ENCODE measurements at places on chromosomes 6 and 20.

GRCh38 chr20:64109831-64110391 is 2.5 kb upstream of the NPBWR2 start:
- DNase-seq, result peak; percentile 12

DNA sequence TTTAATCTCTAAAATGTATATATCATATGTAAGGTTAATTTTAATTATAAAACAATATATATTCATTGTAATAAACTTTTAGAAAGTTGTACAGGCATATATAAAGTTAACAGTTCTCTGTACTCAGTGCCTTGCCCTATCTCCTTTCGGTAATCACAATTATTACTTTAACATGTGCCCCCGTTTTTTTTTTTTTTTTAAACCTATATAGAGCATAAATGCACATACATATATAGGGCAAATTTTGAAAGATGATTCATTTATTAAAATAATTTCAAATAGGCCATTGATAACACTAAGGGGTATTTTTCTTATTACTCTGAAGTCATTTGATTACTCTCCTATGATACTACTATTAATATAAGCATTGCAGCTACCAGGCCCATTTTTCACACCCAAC is 1.9 kb downstream of the ASF1A start:
- no peak for DNase-seq

DNA sequence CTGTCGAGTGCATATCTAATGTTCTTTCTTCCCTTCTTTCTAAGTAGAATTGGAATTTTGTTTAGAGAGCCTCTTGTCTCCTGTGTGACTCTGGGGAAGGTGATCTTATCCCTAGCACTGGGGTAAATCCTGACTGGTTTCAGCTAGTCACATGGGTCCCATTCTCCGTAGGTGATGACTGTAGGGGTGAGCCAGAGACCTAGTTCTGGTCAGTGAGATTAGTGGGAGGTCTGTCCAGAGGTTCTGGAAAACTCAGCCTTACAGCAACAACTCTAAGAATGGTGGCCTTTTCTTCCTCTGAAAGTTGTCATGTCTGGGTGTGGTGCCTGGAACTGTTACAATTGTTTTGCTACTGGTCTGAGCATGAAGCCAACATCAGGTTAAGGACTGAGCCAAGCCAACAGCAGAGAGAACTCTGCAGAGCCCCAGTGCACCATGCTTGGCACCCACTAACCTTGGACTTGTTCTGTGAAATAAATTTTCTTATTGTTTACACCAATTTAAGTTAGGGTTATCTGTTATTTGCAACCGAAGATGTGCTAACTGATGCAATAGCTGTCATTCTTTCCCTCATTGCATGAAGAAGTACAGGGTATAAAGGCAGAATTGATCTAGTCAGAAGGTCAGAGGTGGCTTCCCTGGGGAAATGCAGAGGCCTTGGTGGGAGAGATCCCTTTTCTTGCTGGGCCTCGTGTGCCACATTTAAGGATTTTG is 56.8 kb upstream of the TULP4 start:
- DNase-seq, result no peak

DNA sequence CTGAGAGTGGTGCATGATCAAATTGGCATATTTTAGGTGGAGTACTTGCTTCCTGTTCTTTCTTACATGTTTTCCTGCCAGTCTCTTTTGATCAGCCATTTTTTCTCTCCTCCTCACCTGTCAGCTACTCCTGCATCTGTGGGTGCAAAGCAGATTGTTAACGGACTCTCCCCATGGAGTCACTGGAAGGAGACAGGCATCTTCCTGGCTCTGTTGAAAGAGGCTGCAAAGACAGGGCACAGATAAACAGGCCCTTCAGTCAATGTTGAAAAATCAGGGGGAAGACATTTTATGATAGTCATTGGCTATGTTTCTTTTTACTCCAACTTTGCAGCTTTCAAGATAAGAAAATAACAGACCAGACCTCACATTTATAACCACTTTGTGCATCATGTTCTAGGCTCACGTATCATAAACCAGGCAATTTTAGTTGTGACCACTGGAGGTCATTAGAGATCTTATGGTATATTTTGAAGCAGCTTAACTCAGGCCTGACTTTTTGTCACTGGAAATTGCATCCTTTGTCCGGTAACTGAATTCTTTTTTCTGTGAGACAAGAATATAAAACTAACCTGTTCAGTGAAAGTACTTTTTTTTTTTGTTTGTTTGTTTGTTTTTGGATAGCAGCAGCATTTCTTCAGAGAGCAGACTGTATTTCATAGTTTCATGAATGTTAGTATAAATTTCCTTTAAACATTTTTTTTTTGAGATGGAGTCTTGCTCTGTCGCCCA is 20.1 kb downstream of the ECT2L start:
- no peak for DNase-seq

DNA sequence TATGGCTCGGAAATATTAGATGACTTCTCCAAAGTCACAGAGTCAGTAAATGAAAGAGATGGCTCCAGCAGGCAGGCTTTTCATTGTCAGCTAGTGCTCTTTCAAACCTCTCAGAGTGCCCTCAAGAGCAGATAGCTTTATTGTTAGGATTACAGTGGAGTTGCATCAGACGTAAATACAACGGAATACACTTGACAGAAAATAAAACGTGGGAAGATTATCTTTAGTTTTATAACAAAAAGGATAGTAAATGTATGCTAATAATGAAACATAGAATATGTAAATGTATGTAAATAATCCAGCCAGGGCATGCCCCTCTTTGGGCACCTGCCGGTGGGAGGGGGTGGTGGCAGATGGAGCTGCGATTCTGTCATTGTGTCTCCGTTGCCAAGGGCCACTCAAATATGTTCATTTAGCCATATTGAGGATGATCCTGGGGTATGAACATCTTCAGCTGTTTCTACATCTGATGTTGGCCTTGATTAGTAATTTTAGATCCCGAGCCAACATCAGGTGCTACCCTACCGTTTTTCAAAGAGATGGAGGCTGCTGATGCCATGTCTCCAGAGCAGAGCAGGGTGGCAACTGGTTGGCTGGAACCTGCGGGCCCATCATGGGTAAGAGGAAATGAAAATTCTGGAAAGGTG is 358.3 kb upstream of the SULF2 start:
- DNase-seq, result no peak

DNA sequence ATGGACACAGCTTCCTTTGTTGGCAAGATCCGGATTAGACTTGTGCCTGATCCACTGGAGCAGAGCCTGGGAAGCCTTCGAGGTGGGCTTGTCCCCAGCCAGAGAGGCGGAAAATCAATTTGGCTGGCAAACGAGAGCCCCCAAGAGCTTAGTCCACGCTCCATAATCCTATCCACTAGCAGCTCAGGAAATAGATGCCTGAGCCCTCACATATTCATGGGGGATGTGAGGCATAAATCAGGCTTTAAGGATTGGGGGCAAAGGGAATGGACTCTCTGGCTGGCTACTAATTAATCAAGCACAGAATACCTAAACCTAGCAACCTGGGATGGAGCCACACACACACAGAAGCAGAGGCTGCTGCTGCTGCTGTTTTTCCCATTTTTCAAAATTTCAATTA is 137.9 kb downstream of the PKHD1 start:
- no peak for DNase-seq

DNA sequence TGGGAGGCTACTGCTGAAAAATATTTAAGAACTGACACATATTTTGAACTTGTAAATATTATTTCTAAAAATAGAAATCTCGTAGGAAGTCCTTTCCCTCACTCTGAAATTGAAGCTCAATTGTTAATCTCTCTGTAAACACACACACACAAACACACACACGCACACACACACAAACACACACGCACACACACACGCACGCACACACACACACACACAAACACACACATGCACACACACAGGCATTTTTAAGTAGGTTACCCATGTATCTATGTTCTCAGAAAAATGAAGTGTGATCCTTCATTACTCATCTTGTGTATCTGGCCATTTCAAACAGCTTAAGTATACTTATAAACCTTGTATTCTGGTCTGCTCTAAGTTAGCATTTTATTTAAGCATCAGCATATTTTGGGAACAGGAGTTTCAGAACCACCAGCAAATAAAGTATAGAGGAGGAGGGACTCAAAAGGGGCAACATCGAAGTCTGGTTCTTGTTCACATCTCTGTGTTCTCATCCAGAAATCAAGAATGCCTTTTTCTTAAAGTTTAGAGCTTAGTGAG is 11.6 kb downstream of the CCN6 start:
- DNase-seq, result no peak

DNA sequence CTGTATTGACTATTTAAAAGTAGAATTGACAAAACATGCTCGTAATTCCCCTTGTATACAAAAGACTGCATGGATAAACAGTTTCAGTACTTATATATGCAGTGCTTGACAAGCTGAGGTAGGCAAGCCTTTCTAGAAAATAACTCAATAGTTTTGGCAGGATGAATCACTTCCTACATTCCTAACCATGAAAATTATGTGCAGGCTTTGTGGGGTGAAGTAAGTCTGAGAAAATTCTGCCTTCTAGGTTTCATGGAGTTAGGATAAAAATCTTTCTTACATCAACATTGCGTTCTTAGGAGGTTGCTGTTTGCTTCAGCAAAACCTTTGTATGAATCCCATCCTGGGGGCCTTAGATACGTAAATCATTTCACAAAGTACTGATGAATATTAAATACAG is 801.4 kb upstream of the EYS start:
- DNase-seq, result no peak

GRCh38 chr20:20568604-20569205 is 143.7 kb downstream of the RALGAPA2 start:
- DNase-seq, result no peak

- no peak for DNase-seq
Measured at GRCh38 chr6:56752009-56752408, 109.3 kb upstream of the DST start.

DNA sequence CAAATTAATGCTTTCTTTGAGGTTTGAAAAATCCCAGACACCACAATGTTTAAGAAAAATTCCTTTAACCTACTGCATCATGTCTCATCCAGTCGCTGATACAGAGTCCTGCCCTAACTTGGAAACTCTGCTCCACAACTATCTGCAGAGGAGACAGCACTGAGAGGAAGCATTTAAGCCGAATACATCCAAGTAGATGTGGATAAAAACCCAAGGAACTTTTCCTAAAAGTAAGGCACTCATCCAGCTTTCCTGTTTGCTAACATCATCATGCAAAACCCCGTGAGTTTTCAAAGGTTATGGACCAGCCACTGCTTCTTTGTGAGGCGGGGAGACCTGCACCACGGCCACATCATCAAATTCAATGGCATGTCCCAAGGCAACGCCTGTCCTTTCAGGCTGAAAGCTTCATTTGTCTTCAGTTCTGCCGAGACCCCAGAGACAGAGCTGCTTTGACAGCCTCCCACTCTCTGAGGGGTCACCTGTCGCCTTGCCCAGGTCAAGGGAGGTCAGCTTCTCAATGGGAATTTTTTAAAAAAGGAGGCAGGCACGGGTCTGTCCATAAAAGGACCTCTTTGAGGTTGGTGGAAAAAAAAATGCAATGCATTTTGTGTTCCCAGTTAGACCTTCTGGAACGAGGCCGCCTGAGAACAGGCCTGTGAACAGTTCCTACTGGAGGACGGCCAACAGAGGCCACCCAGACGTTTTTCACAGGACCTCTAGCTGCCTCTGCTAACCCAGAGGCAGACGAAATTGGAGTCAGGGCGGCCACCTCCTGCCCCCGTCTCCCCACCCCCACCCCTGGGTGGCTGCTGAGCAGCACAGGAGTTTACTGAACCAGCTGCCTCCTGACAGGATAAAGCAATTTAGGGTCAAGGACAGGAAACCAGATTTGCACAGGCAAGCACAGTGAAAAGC is 142.5 kb upstream of the HDDC2 start:
- peak; percentile 27 for DNase-seq

DNA sequence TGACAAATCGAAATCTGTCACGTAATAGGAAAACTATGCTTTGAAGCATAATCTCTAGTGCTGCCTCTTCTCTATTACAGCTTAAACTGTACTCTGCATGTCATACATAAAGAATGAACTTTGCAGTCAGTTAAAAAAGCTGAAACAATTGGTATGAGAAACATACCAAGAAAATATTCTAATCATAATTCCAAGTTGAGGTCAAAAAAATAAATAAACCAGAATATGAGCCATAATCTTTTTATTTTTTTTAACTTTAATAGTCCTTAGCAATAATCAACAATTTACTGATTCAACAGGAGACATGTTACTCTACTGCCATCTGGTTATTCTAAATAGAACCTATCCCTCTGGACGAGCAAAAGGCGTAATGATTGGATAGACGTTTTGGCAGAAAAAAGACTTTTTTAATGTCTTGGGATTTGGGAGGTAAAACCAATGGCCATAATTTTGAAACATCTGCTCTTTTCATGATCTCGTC is 224.4 kb upstream of the FLRT3 start:
- DNase-seq, result no peak

DNA sequence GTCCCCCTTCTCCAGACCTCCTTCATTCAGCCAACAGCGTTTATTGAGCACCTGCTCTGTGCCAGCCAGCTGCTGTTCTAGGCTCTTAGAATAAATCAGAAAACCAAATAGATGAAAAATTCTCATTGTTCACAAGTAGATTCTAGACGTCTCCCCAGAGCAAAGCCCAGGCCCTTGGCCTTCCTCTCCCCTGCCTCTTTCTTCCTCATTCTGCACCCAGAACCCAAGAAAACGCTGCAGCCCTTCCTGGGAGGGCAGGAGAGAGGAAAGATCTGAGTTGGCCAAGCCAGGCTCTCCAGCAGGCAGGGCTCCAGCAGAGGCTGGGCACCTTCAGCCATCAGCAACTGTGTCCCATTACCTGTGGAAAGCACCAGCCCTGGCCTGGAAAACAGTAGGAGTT is 12.0 kb upstream of the BPI start:
- no peak for DNase-seq

DNA sequence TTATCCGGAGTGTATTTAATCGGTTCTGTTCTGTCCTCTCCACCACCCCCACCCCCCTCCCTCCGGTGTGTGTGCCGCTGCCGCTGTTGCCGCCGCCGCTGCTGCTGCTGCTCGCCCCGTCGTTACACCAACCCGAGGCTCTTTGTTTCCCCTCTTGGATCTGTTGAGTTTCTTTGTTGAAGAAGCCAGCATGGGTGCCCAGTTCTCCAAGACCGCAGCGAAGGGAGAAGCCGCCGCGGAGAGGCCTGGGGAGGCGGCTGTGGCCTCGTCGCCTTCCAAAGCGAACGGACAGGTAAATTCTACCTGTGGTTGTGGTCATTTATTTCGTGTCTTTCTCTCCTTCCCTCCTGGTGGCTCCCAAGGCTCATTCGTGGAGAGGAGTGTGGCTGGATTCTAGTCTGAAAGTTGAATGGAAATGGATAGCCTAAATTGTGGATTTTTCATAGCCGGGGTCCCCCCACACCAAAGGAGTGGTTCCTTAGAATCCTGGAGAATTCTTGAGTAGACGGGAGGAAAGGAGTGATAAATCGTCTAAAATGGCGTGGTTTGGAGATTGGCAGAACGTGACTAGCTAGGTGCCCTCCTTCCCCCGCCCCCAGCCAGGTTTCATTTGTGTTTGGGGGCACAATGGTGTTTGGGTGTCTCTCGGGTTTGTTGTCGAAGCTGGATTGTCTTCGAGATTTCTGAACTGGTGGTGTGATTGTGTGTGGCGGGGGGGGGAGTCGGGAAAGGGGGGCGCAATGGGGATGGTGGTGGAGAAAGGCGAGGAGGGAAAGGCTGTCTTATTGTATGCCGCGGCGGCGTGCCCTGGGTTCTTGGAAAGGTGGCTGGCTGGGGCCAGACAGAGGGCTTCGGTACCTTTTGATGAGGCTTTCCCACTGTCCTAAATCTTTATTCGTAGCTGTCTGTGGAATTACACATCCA is 673 bp downstream of the MARCKS start:
- DNase-seq, result peak; percentile 66

GRCh38 chr6:321158-321438 is 28.8 kb downstream of the DUSP22 start:
- no peak for DNase-seq

- DNase-seq, result no peak
Measured at GRCh38 chr20:4065391-4065844, 50.1 kb upstream of the RNF24 start.

GRCh38 chr20:38158701-38159351 is 6.2 kb downstream of the TGM2 start:
- no peak for DNase-seq
